Stromal cell of bone marrow (primary cell): ENCODE measurements at places on chromosomes 16 and 17.
A peak's percentile ranks its signal among the peaks of the same experiment; 100 is the strongest.

- no peak for DNase-seq
These were observed 40.6 kb downstream of the IKZF3 start for GRCh38 chr17:39823407-39824054.

DNA sequence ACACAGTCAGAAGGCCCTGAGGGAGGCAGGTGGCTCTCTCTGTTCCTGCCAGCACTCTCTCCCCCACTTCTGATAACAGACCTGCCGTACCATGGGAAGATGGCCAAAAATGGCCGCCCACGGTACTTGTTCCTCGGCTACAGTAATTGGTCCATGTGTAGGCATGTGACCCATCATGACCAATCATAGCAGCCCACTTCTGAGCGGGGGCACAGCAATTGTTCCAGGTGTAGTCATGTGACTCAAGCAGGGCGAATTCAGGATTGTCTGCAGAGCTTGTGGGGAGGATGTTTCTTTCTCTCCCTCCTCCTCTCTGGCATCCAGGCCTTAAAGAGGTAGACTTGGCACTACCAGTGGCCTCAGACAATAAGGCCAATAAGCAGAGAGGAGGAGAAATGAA lies 250.4 kb downstream of the MRTFB start:
- no peak for DNase-seq

- peak; percentile 31 for DNase-seq
These were observed 162.2 kb upstream of the TNRC6C start for GRCh38 chr17:77796176-77796860.

- DNase-seq, result peak; percentile 93
These were observed 11.3 kb upstream of the CHST6 start for GRCh38 chr16:75506574-75506973.

- DNase-seq, result no peak
These were observed 22.4 kb downstream of the MGRN1 start for GRCh38 chr16:4646773-4647643.

- DNase-seq, result no peak
These were observed 81.7 kb downstream of the GOSR1 start for GRCh38 chr17:30558686-30559545.

GRCh38 chr16:4506450-4506849 lies 30.3 kb downstream of the HMOX2 start:
- DNase-seq, result peak; percentile 67

- DNase-seq, result no peak
These were observed 507.1 kb downstream of the WWOX start for GRCh38 chr16:78606545-78606944.

GRCh38 chr16:85524365-85524629 lies 88.8 kb upstream of the GSE1 start:
- no peak for DNase-seq

GRCh38 chr17:15124746-15125145 lies 140.4 kb downstream of the PMP22 start:
- DNase-seq, result no peak

DNA sequence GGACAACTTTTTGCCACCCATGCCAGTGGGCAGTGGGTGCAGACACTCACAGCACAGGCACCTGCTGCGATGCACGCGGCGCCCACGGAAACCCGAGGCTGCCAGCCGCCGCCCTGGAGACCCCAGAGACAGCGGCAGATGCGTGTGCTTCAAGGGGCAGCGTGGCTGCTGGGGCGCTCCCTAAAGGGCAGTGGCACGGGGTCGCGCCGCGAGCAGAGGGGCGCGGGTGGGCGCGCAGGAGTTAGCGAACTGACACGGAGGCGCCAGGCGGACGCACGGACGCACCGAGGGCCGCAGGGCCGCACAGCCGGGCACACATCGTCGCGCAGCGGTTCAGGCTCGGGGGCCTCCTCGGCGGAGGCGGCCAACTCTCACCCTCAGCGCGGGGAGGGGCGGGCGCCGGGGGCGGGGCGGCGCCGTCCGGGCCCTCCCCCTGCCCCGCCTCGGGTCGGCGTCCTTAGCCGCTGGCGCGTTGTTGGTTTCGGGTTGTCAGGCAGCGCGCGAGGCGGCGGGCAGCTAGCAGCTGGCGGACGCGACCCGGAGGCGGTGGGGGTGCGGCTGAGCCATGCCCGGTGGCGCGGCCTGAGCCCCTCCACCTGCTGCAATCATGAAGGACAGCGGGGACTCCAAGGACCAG lies at the start of gene KIF19:
TSS of gene KIF19 (plus strand) at position 484 of the 637 bp plus-strand sequence. CDS start at position 608, 124 bp downstream.
- no peak for DNase-seq

GRCh38 chr16:56988948-56989945 lies at the start of gene NLRC5:
Gene NLRC5, plus strand, starts transcription at chr16:56989557. Its CDS starts 31,156 bp downstream, at chr16:57020713.
- DNase-seq, result peak; percentile 80

GRCh38 chr17:80637048-80637781 lies 92.6 kb downstream of the RPTOR start:
- DNase-seq, result no peak

DNA sequence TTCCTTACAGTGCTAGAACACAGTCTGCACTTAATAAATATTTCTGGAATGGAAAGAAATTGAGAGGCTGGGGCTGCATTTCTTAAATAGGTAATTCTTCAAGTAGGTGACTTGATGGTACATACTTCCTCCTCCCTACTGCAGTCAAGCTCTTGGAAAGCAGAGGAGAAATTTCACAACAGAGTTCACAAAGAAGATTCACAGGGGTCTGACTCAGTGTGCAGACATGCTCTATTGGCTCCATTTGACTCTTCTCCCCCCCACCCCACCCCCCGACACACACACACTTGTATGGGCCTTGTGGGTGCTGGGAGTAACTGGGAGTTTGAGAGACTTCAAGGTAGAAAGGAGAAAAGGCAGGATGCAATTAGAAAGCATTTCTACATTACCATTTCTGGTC lies 6.2 kb upstream of the MYOCD start:
- no peak for DNase-seq

GRCh38 chr16:12412890-12413289 lies 390.8 kb downstream of the CPPED1 start:
- no peak for DNase-seq

- no peak for DNase-seq
These were observed 47.4 kb downstream of the PLXDC1 start for GRCh38 chr17:39104046-39104445.

GRCh38 chr17:59815965-59816364 lies 76.8 kb downstream of the TUBD1 start:
- DNase-seq, result no peak

GRCh38 chr17:71464241-71464640 lies 656.6 kb upstream of the SOX9 start:
- no peak for DNase-seq

- no peak for DNase-seq
These were observed 6.4 kb downstream of the DOC2A start for GRCh38 chr16:30004424-30004776.

DNA sequence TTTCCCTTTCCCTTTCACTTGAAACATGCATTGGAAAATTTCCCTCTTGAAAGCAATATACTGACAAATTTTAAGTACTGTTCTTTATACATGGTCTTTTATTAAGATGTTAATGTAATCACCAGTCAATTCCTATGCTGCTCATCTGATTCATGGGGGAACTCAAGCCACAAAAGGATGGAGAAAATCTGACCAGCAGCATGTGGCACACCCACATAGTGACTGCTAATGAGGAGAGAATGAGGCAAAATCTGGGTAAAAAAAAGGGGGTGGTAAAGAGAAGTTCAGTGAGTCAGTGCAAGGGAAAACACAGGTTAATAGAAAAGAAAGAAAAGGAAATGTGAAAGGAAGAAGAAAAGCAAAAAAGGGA lies 11.3 kb downstream of the RFFL start:
- DNase-seq, result peak; percentile 33

DNA sequence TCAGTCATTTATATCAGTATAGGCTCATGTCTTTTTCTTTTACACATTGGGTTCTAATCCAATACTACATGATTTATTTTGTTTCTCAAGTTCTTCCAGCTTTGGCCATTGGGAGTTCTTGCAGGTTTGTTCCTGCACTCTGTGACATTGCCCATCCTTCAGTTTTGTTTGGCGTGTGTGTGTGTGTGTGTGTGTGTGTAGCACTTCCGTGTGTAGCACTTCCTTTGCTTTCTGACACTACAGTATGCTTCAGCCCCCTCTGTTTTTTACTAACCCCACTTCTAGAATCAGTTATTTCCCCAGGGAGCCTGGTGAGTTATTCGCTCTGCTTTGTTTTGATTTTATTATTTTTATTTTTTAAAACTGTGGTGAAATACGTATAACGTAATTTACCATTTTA lies 75.6 kb upstream of the LGALS9 start:
- DNase-seq, result no peak

DNA sequence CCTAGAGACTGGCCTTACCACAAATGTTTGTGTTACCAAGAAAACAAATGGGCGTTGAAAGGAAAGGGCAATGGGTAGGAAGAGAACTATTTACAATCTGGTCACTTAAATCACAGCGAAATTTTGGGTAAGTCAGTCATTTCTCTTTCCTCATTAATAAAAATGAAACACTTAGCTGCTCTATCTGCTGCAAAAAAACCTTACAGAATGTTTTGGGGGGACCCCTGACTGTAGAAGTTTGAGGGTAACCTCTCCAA lies 742 bp upstream of the NUTF2 start:
- no peak for DNase-seq

DNA sequence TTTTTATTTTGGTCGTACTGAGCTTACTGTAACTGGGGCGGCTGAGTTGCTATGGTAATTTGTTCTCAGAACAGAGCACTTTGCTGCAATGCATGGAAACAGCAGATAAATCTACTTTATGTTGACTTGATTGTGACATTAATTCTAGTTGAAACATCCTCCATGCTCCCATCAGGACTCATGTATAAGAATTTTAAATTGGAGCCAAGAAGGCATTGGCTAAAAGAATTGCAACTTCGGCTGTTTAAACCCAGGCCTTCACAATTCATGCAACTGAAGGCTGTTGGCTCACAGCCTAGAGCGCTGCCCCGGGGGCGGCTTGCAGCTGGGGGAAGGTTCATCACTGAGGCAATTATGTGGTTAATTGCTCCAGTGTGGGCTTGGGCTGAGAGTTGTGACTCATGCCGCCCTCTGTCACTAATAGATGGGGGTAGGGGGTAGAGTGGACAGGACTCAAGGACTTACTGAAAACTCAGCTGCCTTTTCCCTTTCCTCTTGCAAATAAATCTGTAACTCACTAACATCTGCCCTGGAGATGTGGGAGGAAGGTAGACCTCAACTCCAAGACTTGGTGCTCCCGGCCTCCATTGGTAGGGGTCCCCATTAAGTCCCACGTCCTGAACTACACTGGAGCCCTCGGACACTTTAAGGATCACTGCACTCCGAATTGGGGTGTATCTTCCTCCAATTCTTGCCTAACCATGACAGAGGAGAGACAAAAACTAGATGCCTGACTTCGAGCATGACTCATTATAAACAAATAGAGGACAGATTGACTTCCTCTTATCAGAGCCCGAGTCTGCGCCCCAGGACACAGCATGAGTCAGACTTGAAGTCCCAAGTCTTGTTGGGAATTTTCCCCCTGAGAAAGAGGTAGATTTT lies 37.5 kb downstream of the ERCC4 start:
- peak; percentile 83 for DNase-seq

- no peak for DNase-seq
These were observed 59.1 kb downstream of the WSB1 start for GRCh38 chr17:27353033-27353460.

DNA sequence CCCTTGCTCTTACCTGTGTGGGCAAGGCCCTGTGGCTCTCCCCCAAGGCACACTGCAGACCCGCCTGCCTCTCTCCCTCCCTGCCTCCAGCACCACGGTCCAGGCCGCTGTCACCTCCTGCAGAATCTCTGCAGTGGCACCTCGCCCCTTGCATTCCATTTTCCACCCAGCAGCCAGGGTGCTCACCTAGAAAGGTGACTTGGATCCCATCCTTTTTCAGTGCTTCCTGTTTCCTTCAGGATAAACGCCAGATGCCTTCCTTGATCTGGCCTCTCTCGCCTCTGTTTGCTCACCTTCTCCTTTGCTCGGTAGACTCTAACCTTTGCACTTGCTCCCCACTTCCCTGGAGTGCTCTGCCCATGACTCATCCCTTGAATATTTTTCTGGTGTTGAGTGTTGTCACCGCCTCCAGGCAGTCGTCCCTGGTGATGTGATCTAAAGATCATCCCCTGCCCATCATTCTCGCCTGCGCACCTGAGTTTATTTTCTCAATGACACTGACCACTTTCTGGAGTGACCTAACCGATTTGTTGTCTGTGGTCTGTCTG lies 79.2 kb upstream of the LGALS9 start:
- DNase-seq, result no peak

- no peak for DNase-seq
These were observed 1.4 kb downstream of the DNASE1L2 start for GRCh38 chr16:2237493-2238149.

DNA sequence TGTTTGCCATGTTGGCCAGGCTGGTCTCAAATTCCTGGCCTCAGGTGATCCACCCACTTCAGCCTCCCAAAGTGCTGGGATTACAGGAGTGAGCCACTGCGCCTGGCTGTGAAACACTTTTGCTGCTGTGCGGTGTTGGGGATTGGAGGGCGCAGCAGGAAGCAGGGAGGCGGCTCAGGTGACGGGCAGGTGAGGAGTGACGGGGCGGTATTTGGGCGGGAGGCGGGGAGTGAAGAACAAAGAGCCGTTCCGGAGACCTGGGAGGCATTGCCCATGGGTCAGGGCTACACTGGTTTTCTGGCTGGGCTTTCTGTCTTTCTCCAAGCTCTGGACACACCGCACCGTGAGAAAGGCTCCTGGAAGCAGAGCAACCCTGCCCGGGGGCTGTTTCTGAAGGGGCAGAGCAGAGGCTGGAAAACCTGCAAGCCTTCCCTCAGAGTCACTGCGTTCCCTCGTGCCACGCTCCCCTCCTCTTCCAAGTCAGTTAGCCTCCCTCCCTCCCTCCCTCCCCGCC lies 22.1 kb downstream of the CRISPLD2 start:
- no peak for DNase-seq

GRCh38 chr16:6059671-6060070 lies 962.1 kb upstream of the EEF2KMT start:
- no peak for DNase-seq

GRCh38 chr16:66332634-66333610 lies 33.6 kb upstream of the CDH5 start:
- DNase-seq, result no peak

GRCh38 chr16:74650966-74651567 lies 15.6 kb downstream of the RFWD3 start:
- DNase-seq, result no peak

DNA sequence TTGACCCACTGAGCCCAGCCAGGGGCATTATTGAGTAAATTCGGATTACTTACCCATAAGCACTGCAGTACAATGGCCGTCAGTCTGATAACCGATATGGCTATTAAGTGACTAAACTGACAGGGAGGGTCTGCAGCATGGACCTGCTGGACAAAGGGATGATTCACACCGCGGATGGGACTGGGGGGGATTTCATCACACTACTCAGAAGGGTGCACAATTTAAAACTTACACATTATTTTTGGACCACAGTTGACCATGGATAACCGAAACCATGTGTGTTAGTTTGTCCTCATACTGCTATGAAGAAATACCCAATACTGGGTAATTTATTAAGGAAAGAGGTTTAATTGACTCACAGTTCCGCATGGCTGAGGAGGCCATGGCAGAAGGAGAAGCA lies 106.5 kb downstream of the ABCC6 start:
- no peak for DNase-seq

DNA sequence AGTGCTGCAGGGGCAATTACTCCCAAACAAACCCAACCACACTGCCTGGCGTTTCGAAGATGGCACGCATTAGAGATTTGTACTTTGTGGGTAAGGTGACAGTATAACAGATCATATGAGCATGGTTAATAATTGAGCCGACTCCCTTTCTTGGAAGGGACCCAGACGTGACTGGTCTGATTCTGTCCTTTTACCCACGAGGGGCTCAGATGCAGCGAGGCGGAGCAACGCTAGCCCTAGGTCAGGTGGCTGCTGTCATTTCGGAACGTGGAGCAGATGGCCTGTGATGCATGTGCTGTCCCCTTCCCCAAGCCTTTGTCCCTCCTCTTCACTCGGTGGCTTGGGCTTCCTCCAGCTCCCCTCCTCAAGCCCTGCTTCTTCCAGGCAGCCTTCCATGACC lies 84.2 kb downstream of the SNX29 start:
- no peak for DNase-seq
